ACHN (cell line): ENCODE measurements at places on chromosomes 16 and 17.

DNA sequence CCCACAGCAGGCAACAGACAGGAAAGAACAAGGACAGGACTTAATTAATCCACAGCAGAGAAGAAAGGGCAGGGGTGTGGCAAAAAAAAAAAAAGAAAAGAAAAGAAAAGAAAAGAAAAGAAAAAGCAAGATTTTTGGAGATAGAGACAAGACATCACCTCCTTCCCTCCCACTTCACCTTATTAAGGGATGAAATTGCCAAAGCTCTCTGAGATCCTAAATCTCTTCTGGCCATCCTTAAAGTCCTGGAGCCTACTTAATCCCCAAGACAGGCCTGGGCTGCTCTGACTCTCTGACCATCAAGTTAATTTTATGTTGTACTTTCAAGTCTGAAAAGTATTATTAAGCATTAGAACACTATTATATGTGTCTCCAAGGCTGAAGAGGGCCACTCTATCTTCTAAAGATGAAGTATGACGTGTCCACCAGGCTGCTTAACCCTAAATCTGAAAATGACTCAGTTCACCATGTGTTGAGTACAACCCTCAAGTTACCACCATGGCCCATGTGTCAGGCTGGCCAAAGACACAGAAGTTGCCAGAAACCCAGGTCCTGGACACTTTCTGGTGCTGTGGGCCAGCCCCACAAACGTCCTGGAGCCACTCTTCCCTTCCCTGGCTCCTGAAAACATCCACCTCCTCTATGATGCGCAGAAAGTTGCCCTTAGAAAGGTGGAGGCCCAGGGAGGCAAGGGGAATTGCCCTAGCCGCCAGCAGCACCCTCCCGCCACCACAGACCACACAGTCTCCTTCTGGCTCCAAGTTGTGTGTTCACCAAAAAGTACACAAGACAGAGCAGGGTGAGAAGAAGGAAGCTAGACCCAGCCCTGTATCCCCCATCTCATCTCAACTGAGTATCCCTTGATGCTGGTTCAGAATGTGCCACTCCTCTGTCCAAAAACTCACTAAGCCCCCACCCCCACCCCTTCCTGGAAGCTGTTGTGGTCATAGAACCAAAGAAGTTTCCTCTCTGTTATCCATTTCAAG, 2.7 kb downstream of the SOCS1 start:
- DNase-seq = no peak

GRCh38 chr17:73725794-73726515, 81.7 kb upstream of the SDK2 start:
- DNase-seq = no peak

GRCh38 chr16:85081038-85081437, 31.2 kb downstream of the CIBAR2 start:
- DNase-seq = no peak

- peak; percentile 61 for DNase-seq
Measured at GRCh38 chr16:66996324-66996982, 8.1 kb downstream of the CES4A start.

- DNase-seq = no peak
Measured at GRCh38 chr16:89744813-89745212, 23.5 kb downstream of the ZNF276 start.

DNA sequence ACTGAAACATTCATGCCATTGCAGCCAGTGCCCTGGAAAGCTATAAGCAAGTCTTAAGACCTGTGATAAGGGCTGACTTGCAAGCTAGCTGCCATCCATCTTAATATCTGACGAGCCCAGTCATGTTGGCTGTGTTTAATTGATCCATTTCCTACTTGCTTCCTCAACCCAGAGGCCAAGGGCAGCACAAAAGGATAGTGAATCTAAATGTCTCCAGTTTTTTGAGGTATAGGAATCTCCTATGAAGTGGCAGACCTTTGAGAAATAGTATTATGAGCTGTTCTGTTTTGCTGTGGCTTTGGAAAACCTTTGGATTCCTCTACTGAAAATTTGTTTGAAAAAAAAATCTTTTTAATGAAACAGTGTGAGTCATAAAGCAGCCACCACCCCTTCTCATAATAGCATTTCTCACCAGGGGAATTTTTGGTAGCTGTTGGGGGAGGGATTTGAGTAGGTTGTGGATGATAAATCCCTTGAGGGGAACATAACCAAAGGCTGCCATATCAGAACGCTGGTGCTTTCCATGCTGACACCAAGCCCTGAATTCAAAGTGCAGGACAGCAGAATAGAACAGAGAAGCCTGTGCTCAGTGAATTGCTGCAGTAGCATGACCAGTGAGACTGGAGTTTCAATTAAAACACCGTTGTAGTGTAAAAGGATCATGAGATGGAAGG, 12.9 kb downstream of the ZNRF1 start:
- DNase-seq = peak; percentile 23

GRCh38 chr16:69244336-69244735, 57.4 kb downstream of the SNTB2 start:
- no peak for DNase-seq

DNA sequence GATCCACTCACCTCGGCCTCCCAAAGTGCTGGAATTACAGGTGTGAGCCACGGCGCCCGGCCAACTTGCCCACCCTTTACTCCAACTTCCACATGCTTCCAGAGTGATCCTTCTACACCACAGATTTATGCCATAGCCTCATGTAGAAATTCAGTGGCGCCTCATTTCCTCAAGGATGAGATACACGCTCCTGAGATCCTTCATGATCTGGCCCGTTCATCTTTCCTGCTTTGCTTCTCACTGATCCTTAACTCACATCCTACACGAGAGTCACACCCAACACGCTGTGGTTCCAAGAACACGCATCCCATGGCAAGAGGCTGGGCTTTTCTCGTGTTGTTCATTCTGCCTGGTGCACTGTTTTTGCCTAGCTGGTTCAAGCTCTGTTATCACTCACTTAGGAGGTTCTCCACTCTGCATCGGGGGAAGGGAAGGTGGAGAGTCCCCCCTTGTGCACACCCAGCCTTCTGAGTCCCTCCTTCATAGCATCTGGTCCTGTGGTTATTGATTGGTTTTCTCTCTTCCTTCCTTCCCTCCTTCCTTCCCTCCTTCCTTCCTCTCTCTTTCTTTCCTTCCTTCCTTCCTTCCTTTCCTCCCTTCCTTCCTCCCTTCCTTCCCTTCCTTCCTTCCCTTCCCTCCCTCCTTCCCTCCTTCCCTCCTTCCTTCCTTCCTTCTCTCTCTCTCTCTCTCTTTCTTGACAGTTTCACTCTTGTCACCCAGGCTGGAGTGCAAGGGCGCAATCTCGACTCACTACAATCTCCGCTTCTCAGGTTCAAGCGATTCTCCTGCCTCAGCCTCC, 32.7 kb upstream of the GCSH start:
- DNase-seq = no peak

DNA sequence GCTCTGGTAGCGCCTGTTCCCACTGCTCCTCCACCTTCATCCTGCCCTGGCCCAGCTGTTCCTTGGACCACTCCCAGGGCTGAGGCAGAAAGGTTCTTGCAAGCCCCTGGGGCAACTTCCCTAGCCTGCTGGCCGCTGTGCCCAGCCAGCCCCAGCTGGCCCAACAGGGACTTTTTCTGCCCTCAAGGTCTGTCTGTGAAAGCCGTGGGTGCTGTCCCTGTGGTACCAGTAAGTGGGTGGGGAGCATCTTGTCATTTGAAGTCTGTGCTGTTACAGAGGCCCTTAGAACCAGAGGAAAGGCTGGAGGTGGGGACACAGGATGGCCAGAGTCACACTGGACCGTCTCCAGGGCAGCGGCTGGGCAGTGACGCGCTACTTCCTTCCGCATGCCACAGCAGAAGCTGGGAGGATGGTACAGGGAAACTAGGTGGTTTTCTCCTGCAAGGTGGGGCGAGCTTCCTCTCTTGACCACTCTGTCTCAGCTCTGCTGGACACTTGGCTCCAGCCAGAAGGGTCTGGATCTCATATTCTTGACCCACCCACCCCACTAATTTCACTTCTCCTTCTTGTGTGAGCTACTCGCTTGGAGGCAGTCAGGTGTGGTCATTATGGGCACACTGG, 87.8 kb downstream of the PLCG2 start:
- no peak for DNase-seq

DNA sequence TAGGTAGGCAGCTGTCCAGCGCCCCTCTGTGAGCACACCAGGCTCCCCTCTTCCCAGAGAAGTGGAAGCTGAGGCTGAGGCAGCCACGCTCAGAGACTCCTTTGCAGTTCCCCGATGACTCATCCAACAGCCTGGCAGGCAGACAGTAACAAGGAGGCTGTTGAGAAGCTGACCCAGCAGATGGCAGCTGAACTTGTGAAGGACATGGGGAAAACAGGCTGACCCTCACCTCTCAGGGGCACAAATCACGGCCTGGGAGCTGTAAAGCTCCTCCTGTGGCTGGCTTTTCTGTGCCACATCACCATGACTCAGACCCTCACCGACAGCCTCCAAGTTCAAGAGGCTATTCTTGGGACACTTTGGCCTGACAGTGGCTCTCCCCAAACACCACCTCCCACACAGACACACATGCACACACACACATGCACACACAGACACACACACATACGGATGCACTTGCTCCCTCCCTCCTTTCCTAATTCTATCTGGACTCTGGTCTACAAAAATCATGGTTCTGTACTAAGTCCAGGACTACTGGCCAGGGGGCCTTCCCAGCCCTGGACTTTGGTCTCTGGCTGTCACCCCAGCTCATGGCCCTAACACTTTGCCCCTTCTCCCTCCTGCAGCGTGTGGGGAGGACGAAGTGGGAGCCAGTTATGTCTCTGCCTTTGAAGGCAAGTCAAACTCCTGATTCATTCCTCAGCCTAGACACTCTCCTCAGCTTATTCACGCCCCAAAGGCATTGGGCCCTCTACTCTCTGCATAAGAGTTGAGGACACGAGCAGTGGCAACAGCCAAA, 23.2 kb downstream of the MAP3K14 start:
- DNase-seq = peak; percentile 97

DNA sequence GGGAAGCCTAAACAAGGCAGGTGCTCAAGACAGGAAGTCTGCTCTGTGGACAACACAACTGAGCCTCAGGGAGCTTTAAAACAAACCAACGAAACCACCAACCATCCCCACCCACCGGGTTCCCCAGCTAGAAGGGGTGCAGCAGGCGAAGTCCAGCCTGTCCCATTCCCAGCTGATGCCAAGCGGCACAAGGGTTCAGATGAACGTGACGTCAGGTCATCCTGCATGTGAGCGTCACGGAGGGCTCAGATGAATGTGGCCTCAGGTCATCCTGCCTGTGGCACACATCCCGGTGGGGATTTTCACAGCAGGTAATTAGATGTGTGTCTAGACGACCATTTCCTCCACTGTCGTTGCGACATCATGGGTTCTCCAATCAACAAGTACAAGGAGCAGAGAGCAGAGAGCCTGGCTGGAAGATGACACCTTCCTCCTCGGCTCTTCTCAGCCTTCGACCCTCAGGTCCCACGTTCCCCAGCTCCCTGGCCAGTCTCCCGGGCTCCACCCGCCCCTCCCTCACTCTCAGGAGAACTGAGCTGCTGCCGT, 246.5 kb downstream of the FOXL1 start:
- DNase-seq = no peak

DNA sequence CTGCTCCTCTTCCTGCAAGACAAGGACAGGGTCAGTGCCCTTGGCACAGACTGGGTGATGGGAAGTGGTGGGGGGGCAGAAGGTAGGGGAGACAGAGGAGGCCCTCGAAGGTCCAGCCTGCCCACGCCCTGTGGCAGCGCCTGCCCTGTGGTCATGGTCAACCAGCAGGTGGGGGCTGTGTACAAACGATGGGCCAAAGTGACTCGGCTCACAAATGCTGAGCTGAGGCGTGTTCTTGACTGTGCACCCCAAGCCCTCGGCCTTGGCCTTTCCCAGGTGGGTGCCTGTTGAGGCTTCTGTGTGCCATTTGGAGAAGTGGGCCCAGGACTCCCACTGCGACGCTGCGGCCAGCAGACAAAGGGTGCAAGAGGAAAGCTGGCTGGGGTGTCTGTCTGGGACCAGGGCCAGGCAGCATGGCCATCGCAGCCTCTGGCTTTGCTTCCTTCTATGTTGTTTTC, 22.6 kb downstream of the MXRA7 start:
- DNase-seq = peak; percentile 50

GRCh38 chr16:23538919-23539278, 18.3 kb downstream of the EARS2 start:
- DNase-seq = no peak

- peak; percentile 84 for DNase-seq
Measured at GRCh38 chr17:38663125-38663751, 11.5 kb downstream of the EPOP start.

DNA sequence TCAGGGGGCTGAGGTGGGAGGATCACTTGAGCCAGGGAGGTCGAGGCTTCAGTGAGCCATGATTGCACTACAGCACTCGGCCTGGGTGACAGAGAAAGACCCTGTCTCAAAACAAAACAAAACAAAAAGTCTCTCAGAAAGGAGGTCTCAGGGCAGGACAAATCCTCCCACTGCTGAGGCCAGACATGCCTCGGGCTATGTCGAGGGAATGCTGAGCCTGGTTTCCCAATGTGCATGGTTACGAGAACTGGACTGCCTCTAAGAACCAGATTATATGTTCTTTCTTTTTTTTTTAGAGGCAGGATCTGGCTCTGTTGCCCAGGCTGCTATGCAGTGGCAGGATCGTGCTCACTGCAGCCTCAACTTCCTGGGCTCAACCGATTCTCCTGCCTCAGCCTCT, 27.6 kb downstream of the TRAP1 start:
- DNase-seq = no peak

DNA sequence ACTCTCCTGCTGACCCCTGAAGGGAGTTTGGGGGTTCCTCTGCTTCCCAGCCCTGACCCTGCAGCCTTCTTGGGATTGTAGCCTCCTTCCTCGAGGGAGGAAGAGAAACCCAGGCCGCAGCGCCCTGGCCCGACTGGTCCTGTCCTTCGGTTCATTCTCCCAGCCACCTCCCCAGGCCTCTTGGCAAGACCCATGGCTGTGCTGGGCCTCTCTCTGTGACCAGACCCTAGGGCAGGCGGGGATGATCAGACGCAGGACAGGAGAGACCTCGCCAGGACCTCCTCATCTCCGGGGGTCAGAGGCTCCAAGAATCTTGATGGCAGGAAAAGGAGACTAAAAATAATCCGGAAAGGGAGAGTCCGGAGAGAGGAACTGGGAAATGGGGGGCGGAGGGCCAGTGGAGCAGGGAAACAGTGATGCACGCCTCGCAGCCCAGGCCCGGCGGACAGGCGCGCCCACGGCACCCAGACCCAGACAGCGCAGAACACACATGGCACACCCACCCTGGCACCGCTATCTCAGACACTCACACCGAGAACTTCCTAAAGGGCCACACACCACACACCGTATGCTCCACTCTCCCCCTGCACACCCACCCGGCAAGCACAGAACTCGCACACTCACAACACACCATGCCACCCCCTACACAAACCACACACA, 1.2 kb downstream of the ARHGEF15 start:
- DNase-seq = no peak

GRCh38 chr17:69090365-69090764, 29.6 kb upstream of the ABCA9 start:
- DNase-seq = no peak

- DNase-seq = no peak
Measured at GRCh38 chr16:17382514-17382913, 88.2 kb downstream of the XYLT1 start.

GRCh38 chr17:337022-337420, 15.6 kb downstream of the RPH3AL start:
- no peak for DNase-seq

DNA sequence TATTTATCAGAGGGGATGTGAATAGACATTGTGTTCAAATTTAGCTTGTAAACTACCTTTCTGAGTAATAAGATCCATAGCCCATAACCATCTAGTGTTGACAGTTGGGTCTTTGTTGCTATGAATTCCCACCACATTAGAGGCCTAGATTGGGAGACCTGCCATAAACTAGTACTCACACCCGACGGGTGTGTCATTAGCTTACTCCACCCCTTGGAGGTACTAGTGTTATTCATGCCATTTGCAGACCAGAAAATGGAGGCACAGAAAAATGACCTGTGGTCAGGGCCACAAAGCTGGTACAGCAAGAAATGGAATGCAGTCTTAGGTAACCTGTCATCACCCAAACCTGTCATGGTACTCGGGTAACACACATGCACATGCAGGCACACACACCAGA, 41.3 kb upstream of the BCAR1 start:
- DNase-seq = no peak
